ENCODE measurements at places on chromosomes 7 and 10.
A peak's percentile ranks its signal among the peaks of the same experiment; 100 is the strongest.

DNA sequence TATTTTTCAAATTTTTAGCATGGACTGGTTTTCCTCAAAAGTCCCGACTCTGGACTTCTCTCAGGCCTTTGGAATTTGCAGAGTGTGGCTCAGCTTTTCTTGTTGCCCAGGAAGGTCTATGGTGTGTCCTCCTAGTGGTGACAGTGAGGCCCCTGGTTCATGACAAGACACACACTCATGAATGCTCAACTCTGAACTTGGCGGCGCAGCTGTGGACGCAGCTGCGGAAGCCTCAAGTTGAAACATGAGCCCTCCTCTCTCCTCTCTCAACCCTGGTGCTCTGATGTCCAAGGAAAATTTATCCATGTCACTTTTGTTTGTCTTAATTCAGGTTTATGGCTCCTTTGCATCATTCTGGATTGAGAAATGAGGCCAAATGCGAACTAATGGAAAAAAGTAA, 183.9 kb downstream of the HECW1 start:
- DNase-seq, result no peak

- no peak for DNase-seq
Measured at GRCh38 chr7:37277513-37277912, 171.2 kb downstream of the ELMO1 start.

DNA sequence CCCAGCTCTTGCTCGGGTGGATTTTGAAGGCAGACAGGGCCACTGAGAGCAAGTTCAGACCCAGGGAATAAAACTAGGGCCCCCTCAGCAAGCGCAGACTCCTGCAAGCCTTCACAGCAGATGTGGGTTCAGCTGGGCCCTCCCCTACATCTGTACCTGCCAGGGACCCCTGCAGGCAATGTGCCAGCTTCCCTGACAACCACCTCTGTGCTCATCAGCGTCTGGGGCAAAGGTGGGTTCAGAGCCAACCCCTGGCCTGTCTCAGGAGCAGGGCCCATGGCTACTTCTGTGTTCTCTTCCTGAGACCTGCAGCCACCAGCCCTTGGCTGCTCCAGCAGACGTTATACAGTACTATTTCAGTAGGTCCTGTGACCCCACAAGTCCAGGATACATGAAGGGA, 189.5 kb downstream of the DIP2C start:
- DNase-seq, result no peak

DNA sequence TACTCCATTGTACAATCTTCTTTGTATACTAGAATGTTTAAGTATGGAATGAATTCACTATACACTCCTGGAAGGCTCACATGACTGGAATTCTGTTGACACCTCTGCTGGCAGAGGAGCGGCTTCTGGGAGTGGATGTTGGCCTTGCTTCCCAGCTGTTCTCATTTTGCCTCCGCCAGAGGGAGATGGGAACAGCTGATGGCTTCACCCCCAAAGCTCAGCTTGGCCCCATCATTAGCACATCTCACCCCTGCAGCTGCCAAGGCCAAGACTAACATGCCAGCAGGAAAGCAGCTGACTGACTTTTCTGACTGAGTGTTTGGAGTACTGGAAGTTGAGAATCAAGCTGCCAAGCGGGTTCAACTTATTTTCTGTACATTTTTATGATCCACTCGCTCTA, 15.1 kb downstream of the ADAM12 start:
- no peak for DNase-seq

- no peak for DNase-seq
Measured at GRCh38 chr7:26630941-26631580, 233.3 kb downstream of the SKAP2 start.

DNA sequence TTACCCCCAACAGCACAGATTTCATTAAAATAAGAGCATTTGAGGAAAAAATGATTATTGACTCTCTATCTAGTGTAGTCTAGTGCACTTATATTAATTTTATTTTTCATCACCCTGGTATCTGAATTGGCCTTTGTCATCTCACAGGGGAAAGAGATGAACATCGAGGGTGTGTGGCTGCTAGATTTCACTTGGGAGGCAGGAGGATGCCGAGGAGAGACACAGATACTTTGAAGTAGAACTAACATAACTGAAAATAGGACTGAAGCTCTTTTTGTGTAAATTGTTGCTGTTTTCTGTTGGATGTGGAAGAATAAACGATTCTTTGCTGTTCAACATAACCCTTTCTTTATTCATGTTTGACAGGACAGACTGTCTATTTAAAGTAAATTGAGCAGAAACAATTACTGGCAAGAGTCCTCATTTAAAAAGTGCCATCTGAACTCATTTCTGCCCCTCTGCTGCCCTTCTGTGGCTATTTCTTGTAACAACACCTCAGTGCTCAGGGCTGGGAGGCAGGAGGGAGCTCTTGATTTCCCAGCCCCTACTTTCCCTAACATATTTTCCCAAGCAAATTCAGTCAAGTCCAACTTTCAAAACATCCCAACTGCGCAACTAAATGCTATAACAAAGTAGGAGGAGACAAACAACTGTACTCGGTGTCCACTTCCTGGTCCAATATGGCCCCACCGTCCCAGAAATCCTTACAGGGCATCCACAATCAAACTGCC, 15.6 kb downstream of the LYZL1 start:
- DNase-seq, result no peak

GRCh38 chr7:45658716-45659495, 84.7 kb downstream of the ADCY1 start:
- DNase-seq, result no peak

DNA sequence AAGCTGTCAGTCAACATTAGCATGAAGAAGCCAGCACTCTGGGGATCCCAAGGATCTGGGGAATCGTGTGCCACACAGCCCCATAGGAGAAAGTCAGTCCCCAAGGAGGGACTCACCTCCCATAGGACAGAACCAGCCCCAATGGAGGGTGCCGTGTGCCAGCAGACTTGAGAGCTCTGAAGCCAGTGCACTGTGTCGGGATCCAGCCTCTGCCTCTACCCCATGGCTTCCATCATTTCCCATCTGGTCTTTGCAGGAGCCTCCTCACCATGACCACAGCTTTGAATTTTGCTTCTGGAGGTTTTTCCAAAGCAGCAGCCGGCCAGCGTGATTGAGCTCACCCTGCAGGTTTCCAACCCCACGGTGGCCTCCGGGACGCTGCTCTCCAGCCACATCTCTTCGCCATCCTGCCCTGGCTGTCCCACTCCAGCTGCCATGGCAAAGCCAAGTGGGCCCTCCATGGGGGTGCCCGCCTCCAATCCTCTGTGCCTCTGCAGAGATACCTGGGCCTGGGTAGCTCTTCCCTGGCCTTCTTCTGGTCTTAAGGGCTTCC, 171.8 kb upstream of the SHH start:
- DNase-seq, result peak; percentile 58

DNA sequence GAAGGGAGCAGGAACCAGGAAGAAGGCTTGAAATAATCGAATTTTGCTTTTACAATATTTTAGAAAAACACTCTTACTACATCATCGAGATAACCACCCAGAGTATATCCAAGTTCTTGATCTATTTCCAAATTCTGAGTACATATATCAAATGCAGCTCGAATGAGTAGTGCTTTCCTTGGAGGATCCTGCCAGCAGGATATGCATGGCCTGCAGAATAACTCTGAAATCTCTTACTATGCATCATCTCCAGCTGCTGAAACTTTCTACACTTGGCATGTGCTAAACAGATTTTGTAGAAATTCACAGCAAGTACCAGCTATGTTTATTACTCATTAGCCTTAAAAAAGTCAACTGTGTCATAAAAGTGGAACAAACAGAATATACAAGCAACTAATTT, 44.0 kb upstream of the ANK3 start:
- no peak for DNase-seq

GRCh38 chr10:47195274-47195885, 104.6 kb upstream of the GDF10 start:
- DNase-seq, result no peak

- no peak for DNase-seq
Measured at GRCh38 chr7:13800694-13801448, 188.6 kb downstream of the ETV1 start.

GRCh38 chr7:63008366-63008765, 990.3 kb upstream of the ZNF722 start:
- DNase-seq, result no peak

DNA sequence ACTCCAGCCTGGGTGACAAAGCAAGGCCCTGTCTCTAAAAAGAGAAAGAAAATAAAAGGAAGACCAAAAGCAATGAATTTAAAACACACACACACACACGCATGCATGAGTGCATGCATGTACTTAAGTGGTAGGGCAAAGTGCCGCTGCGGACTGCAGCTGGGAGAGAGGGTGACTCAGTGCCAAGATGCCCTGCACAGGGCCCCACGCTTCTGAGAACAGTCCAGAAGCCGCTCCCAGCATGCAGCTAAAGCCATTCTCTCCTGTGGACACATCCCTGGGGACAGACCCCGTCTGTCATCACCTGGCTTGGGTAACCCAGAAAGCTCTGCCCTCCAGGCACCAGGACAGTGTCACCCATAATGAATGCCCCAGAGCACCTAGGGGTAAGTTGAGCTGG, 61.0 kb upstream of the MYL10 start:
- no peak for DNase-seq

DNA sequence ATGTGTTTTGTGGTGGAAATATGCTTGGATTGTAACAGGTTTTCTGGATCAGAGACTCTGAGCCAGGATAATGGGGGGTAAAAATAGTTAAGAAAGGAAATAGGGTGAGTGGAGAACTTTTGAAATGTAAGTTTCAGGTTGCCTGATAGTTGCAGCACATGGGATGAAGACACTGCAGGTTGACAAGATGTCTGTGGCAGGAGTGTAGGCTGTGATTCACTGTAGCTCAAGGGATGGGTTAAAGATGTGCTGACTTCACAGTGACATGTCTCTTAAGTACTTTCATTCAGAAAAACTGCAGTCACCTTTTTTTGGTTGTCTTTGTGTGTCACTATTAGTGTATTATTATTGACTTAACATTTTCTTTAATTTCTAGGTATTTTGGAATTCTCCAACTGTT, 63.5 kb upstream of the SLC39A12 start:
- no peak for DNase-seq

DNA sequence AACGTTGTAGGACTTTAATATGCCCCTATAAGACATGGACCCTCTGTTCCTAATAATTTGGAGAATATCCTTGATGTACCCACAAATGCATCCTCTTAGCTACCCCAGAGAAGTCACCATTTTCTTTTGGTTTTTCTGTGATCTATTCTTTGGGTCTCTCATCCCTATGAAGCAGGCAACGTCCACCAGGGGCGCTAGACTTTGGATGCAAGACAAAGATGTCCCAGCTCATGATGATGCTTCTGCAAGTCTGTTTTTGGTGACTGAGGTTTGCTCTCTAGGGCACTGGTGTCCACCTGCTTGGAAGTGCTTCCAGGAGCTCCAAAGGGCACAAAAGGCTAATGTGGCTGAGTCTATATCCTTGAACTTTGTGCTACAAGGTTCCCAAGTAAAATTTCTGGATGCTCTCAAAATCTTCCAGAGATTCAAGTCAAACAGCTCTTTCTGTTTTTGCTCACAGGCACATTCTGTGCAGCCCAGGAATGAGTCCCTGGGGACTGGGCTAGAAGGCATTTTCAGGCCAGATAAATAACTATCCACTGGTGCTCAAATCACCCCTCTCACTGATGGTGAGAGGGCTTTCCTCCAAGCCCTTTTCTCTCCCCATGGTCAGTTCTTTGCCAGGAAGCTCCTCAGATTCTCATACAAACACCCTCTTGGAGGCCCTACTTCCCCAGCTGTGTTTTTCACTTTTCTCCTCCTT, 166.4 kb downstream of the C7orf25 start:
- DNase-seq, result no peak

DNA sequence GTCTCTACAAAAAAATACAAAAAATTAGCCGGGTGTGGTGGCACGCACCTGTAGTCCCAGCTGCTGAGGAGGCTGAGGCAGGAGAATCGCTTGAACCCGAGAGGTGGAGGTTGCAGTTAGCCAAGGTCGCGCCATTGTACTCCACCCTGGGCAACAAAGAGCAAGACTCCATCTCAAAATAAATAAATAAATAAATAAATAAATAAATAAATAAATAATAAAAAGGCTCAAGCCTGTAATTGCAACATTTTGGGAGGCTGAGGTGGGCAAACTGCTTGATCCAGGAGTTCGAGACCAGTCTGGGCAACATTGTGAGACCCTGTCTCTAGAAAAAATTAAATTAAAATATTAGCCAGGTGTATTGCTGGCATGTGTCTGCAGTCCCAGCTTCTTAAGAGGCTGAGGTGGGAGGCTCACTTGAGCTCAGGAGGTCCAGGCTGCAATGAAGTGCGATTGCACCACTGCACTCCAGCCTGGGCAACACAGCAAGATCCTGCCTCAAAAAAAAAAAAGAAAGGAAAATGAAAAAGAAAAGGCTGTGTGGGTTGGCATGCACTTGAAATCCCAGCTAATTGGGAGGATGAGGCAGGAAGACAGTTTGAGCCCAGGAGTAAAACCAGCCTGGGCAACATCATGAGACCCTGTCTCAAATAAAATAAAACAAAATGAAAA, 27.6 kb upstream of the SRGN start:
- no peak for DNase-seq

DNA sequence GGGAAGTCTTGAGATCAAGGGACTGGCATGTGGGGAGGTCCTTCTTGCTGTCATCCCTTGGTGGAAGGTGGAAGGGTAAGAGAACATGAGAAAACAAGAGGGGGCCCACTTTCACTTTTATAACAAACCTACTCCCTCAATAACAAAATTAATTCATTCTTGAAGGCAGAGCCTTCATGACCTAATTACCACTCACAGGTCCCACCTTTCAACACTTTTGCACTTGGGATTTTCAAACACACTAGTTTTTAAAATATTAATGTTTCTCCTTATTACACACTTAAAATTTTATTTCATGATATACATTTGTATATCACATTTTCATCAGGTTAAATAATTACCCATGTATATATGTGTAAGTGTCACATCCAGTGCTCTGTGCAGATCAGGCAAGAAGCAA, 2.0 kb downstream of the ST7 start:
- DNase-seq, result no peak

- DNase-seq, result no peak
Measured at GRCh38 chr10:111551001-111551400, 474.2 kb downstream of the ADRA2A start.

All from coronary artery (tissue), 2 donors.